ENCODE measurements at places on chromosomes 12 and 14.

DNA sequence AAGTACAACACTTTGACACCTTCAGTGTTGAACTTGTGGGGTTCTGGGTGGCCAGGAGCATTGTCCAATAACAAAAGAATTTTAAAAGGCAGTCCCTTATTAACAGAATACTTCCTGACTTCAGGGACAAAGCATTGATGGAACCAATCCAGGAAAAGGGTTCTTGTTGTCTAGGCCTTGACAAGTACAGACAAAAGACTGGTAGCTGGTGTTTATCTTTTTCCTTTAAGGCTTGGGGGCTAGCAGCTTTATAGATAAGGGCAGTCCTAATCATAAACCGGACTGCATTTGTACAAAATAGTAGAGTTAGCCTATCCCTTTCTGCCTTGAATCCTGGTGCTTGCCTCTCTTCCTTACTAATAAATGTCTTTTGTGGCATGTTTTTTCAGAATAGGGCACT lies 27.4 kb downstream of the FAM177A1 start:
- no peak for DNase-seq

GRCh38 chr14:86084097-86084496 lies 554.2 kb downstream of the FLRT2 start:
- no peak for DNase-seq

DNA sequence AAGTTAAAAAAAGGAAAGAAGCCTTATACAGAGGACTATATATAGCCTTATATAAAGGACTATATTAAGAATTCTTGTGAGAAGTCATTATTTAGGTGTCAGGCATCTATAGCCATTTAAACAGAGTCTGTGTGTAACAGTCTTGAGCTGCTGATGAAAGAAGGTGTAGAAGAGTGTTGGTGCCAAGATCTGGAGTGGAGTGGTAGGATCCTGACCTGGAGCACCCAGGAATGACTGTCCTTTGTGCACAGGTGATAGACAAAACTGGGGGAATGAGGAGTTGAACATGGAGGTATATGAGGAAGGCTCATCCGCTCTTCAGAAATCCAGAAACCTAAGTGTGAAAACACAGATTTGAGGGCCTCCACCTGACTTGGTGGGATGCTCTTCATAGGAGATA lies 747.3 kb downstream of the NRXN3 start:
- DNase-seq, result no peak

- DNase-seq, result no peak
Observed at GRCh38 chr12:50699154-50699553, 64.7 kb upstream of the ATF1 start.

DNA sequence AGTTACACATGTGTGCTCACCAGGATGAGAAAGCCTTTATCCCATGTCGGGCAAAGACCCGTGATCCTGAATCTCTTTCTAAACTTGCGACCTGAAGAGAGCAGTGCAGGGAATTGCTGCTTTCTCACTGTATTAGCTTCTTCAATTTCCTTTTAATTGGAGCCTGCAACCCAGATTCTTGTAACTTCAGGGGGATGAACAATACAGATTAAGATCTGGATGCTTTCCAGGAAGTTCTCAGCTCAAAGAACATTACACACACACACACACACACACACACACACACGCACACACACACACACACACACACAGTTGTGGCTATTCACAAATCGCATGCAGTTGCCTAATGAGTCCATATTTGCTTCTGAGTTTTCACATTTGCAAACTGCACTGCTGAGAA lies 268.3 kb downstream of the NPAS3 start:
- DNase-seq, result no peak

GRCh38 chr14:101851183-101851582 lies 89.7 kb downstream of the PPP2R5C start:
- DNase-seq, result no peak

DNA sequence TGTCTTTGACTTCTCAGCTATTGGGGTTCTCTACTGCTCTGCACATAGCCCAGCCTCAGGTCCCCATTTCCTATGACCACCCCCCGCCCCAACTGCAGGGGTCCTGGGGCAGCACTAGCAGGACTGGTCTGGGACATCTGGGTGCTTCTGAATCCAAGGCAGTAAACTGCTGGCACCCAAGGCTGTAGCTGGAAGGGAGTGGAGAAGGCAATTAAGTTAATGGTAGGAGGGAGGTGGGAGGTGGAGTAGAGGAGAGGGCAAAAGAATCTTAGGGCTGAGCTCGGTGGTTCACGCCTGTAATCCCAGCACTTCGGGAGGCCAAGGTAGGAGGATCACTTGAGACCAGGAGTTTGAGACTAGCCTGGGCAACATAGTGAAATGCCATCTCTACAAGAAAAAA lies 11.5 kb downstream of the PLEK2 start:
- no peak for DNase-seq

DNA sequence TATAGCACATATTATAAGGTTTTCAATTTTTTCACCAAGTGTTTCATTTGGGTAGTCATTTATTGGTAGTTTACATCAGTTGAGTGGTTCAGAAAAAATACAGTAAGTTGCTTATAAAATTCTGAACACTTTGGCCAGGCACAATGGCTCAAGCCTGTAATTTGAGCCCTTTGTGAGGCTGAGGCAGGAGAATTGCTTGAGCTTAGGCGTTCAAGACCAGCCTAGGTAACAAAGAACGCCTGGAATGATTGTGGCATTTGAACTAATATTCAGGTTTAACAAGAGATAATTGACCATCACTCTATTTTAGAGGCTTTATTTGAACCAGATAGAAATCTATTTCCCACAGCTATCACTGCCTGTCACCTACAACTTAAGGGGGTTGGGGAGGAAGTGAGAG lies 22.7 kb downstream of the HIF1A start:
- DNase-seq, result no peak
